ENCODE measurements at places on chromosomes 11 and 22.

GRCh38 chr11:73259406-73260126 is 12.6 kb upstream of the P2RY6 start:
- DNase-seq, result no peak

- no peak for DNase-seq
Observed at GRCh38 chr22:48096851-48097665, 1334.6 kb downstream of the TBC1D22A start.

- peak; percentile 19 for DNase-seq
Observed at GRCh38 chr22:38572065-38572464, 2.1 kb upstream of the DMC1 start.

DNA sequence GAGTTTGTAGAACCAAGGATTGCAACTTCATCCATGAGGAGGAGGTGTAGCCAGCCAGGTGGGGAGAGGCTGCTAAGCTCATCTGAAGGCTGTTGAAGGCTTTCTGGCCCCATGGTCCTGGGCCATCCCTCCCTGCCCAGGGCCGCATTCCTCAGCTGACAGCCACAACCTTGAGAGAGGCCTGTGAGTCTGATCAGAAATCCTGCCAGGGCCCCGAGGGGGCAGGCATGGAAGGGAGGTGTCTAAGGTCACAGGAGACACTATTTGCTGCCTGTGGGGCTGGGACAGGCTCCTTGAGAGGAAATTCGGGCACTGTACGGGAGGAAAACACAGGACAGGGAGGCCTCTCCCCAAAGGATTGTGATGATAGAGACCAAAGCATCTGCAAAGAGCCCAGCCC is 88.1 kb upstream of the IGLL5 start:
- DNase-seq, result no peak

- no peak for DNase-seq
Observed at GRCh38 chr11:35780951-35781860, 118.6 kb downstream of the TRIM44 start.
